HS-27A (cell line): ENCODE measurements at places on chromosomes 2 and 18.

GRCh38 chr2:10601866-10602566, 87.8 kb downstream of the NOL10 start:
- no peak for DNase-seq

DNA sequence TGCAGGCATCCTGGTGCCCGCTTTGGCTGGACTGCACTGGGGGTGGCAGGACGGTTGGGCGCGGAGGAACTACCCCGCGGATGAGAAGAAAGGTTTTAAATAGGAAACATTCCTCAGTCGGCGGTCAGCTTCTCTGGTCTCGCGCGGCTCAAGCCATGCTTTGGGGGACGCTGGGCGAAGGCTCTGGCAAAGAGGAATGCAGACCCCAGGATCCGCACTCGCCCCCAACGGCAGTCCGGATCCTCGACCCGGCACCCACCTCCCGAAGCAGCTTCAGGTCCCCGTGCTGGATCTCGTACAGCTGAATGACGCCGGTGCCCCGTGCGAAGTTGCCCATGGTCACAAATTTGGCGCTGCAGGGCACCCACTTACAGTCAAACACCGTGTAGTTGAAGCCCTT, 686 bp upstream of the PNO1 start:
- DNase-seq, result no peak

DNA sequence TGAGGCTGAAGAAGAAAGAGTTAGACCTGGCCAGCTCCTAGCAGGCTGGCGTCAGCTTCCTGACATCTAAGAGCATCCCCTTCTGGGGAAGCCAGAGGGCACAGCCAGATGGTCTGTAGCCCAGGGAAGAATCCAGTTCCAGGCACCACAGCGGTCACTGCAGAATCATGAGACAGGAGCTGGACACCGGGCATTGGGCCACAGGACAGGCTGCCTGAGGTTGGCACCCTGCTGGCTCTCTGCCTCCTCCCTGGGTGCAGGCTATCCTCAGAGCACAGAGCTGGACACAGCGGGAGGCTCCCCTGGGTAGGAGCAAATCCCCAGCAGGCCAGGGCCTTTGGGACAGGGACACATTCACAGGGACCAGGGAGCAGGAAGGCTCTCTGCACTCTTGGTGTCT, 19.8 kb upstream of the ATOH8 start:
- no peak for DNase-seq

GRCh38 chr2:54906716-54907115, 143.5 kb downstream of the RTN4 start:
- no peak for DNase-seq

- DNase-seq, result no peak
Observed at GRCh38 chr2:95266781-95267430, 7.3 kb upstream of the PROM2 start.

GRCh38 chr18:26103579-26103978, 13.2 kb upstream of the SS18 start:
- no peak for DNase-seq

DNA sequence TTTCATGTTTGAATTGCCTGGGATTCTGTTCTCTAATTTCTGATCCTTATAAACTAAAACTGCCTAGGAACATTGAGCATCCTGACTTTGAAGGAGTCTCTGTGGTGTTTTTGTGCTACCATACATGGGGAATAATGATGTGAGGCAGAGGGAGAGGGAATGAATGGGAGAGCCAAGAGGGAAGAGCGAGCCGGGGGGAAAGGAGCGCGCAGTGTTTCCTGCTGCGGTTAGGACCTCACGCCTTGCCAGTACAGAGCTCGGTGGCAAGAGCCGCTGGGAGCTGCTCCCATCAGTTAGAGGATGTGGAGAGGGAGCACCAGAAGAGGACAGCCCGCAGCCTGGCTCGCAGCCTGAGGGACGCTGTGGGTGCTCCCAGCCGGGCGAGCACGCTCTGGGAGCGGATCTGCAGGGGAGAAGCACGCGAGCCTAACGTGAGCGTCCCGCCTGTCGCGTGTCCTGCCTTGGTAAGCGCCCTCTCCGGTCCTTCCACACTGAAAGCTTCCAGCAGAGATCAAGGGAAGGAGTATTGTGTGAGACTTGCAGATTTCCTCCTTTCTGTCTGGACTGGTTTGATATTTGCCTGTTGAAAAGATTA, 114.7 kb downstream of the FAM210A start:
- no peak for DNase-seq

GRCh38 chr18:51491678-51492372, 294.3 kb upstream of the MEX3C start:
- no peak for DNase-seq

GRCh38 chr2:27009716-27010115, 23.0 kb upstream of the TMEM214 start:
- no peak for DNase-seq

GRCh38 chr2:217725409-217725808, 277.4 kb downstream of the TNS1 start:
- DNase-seq, result no peak

DNA sequence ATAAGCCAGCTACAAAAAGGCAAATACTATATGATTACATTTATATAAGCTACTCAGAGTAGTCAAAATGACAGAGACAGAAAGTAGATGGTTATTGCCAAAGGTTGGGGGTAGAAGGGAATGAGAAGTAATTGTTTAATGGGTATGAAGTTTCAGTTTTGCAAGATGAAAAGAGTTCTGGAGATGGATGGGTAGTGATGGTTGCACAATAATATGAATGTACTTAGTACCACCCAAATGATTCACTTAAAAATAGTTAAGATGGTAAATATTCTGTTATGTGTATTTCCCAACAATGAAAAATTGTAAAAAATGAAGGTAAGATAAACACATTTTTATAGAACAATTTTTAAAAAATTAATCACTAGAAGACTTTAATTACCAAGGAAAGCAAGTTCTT, 448.4 kb downstream of the ADCYAP1 start:
- no peak for DNase-seq

- DNase-seq, result no peak
Observed at GRCh38 chr2:40497251-40497859, 45.5 kb upstream of the SLC8A1 start.
